Renal pelvis (tissue), 12 donors: ENCODE measurements at places on chromosomes 16 and 17.

DNA sequence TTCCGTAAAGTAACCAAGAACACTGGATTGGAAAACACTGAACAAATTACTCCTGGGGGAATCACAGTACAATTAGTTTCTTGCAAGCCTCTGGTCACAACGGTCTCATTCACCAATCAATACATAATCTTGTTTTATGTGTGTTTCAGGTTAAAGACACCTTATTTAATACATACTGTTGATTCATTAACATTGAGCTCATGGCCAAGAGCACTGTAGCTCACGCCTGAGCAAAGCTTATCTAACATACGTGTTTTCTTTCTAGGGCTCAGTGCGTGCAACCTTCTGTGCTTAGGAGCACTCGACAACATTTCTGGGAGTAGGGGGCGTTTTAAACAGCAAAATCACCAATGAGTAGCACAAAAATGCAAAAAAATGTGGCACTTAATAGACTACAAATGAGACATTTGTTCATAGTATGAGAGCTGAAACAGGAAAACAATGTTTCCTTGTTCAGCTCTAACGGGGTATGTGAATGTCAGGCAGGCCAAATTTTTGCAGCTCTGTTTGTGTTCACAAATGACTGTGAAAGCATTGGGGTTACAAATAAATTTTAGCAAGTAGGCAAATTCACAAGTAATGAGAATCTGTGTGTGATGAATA lies 206.2 kb downstream of the CNTNAP4 start:
- DNase-seq, result no peak

DNA sequence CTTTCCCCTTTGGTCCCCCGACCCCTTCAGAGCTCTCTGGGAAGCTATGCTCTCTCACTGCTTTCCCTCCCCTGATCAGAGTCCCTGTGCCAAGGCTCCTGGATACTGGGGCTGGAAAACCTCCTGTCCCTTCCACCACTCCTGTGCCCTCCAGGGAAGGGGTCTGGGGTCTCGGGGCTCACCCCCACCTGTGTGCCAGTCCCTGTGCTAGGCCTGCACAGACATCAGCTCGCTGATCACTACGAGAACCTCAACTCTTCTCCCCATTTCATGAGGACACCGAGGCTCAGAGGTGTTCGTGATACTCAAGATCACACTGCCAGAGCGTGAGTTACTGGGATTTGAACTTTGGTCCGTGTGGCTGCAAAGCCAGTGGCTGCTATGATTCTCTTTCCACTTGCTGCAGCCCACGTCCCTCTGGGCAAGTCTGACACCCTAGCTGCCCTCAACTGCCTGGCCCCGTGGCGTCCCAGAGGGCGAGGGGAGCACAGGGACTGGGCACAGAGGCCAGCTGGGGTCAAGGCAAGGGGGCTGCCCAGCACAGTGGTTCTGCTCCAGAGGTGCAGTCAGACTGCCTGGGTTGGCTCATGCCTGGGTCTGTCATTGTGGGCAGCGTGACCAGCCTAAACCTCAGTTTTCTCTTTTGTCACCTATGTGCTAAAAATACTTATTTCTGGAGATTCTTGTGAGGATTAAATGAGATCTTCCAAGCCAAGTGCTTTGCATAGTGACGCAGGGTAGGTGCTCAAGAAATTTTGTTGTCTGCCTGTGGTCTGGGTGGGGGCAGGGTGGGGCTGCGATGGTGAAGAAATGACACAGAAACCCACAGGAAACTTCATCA lies 43.8 kb upstream of the TOB1 start:
- no peak for DNase-seq

DNA sequence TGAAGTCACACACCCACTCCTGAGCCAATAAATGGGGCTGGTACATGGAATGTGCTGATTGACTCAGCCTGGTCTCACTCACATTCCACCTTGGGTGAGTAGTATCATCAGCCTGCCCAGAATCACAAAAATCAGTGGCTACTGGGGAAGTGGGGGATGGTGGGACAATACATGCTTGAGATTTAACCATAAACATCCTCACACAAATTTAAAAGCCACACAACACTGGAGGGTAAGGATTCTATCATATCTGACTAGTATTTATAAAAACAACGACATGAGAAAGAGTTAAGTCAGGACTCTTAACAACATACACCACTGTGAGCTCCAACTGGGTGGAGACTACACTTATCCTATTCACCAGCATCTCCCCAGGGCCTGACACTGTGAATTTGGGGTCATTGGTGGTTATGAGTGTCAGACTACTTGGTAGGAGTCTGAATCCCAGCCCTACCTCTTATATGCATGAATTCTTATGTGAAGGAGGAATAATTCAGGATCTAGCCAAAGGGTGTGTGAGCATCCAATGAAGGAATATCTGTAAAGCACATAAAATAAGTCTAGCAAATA lies 26.0 kb upstream of the IRX6 start:
- DNase-seq, result no peak

DNA sequence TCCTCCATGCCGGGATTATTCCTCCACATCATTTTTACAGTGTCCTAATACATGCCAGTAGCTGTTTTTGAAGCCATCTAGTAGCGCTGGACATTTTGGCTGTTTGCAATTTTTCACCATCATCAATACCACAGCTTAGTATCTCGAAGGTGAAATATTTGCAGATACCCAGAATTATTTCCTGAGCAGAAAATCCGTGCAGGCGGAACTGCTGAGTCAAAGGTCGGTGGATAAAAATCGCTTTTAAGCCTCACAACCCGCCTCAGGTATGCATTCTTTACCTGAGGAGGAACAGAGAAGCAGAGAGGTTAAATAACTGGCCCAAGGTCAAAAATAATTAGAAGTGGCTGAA lies 584 bp upstream of the TNRC6A start:
- no peak for DNase-seq

GRCh38 chr17:4006165-4006589 lies 41.9 kb upstream of the ATP2A3 start:
- no peak for DNase-seq

- no peak for DNase-seq
Observed at GRCh38 chr17:16472539-16472938, 19.5 kb downstream of the LRRC75A start.

DNA sequence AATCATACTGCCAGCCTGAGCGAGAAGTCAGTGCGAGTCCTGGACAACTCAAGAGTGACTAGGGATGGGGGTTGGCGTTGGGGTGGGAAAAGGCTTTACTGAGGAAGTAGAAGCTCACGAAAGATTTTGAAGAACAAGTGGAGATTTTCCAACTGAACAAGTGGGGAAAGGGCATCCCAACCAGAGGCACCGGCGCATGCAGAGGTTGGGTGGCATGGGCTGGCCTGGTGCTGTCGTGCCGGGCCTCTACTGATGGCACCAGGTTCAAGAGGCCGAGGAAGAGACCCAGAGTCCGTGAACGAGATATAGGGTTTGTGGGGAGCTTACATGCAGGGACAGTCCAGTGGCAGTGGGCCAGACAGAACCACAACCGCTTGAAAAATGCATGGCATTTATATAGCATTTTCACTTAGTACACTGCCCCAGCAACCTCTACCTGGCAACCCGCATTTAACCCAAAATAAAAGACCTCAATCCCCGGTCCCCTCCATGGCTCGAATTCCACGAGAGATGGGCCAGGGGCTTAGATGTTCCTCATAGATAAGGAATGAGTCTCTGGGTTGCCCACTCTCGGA lies 7.7 kb upstream of the ITGA3 start:
- no peak for DNase-seq

- DNase-seq, result no peak
Observed at GRCh38 chr16:29676989-29677785, 1.8 kb upstream of the QPRT start.

DNA sequence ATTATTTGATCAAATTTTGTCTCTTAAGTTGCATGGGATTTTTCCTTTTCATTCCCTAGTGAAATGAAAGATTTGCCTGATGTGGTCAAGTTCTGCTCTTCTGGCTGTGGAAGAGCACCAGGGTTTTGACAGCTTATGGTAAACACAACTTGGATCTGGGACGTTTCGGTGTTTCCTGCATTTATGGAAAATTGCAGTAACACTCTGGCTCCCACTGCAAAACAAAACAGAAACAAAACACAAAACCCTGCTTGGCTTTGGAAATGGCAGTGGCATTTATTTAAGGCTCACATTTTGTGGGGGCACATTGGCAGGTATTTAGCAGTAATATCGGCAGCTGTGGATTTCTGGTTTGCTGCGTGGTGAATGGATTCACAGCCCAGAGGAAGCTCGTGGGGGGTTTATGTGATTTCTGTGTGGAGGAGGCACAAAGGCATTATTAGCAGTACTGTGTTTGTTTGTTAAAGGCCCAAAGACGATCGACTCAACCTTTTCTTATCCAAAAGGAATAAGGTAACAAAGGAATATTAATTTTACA lies 377.8 kb downstream of the SNX29 start:
- DNase-seq, result no peak
